Mammary epithelial cell (primary cell): ENCODE measurements at places on chromosomes 7 and 10.
A peak's percentile ranks its signal among the peaks of the same experiment; 100 is the strongest.

DNA sequence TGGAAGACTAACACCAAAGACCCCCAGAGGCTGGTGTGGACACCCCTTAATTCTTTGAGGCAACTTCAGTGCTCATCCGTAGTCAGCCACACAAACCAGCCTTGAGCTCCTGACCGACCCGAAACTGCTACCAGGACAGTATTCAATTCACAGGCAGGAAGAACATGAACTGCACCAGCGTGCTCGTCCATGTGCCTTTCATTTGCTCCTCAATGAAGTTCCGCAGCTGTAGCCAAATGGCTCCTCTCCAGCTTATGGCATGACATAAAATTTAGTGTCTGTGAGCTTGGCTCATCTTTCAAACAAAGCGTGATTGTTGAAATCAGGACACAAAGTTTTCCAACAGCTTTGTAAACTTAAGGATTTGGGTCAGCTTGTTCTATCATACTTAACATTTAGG, 144.1 kb upstream of the FAM171A1 start:
- DNase-seq = no peak

- peak; percentile 66 for DNase-seq
These were observed at the start of gene DLX5 for GRCh38 chr7:97024209-97025129. Gene DLX5, minus strand, starts transcription at chr7:97024831. Its CDS starts 208 bp downstream, at chr7:97024623.

DNA sequence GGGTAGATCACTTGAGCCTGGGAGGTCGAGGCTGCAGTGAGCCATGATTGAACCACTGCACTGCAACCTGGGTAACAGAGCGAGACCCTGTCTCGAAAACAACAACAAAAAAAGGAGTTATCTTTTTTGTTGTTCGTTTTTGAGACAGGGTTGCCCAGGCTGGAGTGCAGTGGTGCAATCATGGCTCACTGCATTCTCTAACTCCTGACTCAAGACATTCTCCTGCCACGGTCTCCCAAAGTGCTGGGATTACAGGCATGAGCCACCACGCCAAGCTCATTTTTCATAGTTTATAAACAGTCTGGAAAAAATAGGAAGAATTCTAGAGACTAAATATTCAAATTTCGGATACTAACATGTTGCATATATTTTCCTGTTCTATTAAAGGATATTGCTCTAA, 29.4 kb downstream of the SFXN4 start:
- DNase-seq = no peak

DNA sequence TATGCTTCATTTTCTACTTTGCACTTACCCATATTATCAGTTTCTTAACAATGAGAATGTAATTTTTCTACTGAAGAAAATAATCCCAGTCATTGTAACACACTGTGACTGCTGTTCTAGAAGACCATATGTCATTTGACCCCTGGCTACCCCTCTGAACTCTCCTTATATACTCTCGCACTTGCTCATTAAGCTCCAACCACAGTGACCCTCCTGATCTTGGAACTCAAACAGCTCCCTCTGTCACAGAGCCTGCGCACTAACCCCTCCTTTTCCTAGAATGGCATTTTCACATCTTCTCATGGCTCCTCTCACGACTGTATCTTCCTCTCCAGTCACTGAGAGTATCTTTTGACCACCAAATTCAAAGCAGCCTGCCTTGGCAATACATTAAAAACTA, 169.7 kb downstream of the CACNA2D1 start:
- no peak for DNase-seq
